ENCODE measurements at places on chromosomes 6 and 20.

DNA sequence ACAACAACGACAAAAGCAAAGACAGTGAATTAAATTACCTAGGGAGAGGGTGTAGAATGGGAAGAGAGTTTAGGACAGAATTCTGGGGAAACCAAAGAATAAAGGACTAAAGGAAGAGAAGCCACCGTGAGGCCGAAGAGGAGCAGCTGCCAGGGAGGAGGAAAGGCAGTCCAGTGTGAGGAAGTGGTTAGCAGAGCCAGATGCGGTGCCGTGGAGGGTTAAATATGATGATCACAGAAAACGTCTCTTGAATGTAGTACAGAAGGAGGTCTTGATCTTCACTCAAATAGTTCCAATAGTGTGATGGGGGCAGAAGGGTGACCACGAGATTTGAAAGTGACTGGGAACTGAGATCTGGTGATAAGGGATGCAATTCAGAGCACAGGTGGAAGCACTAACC lies 67.7 kb downstream of the TMEM244 start:
- DNase-seq: no peak

- DNase-seq: no peak
Measured at GRCh38 chr6:139580592-139581484, 206.4 kb upstream of the CITED2 start.

DNA sequence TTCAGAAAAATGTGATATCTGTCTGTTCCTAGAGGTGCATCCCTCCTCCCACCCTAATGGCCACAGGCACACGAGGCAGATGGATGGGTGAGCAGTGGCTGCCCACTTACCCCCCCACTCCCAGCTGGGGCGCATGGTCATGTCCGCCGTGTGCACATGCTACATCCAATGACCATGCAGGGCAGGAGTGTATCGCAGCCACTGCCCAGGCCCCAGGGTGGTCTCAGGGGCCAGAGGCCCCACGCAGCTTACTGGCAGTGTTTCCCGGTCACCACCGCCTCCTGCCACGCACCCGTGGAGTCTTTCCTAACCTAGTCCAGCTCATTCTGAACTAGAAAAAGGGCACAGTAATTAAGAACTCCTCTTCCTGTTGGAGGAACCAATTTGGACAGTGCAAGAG lies 11.7 kb upstream of the HTR1B start:
- DNase-seq: no peak

DNA sequence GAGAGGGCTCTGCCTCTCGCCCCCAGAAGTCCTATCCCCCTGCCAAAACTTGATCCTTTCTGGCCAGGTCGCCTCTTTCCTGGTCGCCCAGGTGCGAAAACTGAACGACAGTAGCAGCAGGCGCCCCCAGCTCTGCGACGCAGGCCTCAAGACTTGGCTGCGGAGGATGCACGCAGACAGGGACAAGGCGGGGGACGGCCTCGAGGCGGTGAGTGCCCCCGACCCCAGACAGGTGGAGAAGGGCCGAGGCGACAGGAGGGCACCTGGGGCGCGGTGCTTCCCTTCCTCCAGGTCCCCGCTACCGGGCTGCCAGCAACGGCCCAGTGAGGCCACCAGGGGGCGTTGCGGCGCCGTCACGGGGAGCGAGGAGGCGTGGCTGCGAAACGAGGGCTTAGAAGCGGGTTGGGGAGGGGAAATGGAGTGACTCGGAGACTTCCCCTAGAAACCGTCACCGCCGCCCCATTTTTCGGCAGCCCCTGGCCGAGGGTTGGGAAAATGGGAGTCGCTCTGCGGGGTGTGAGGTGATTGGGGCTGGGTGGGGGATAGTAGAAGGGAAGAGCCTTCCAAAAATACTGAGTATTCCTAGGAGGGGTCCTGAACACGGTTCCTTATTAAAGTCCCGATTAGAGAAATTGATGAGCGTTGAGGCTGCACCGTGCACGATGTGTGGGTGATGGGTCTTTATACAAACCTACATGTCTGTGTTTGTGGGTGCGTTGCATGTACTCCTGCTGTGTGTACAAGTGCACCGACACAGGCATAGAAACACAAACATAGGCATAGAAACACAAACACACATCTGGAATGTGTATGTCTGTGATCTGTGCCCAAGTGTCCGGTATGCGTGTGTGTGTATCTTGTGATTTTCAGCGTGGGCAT lies 44.6 kb downstream of the ARHGAP40 start:
- no peak for DNase-seq

DNA sequence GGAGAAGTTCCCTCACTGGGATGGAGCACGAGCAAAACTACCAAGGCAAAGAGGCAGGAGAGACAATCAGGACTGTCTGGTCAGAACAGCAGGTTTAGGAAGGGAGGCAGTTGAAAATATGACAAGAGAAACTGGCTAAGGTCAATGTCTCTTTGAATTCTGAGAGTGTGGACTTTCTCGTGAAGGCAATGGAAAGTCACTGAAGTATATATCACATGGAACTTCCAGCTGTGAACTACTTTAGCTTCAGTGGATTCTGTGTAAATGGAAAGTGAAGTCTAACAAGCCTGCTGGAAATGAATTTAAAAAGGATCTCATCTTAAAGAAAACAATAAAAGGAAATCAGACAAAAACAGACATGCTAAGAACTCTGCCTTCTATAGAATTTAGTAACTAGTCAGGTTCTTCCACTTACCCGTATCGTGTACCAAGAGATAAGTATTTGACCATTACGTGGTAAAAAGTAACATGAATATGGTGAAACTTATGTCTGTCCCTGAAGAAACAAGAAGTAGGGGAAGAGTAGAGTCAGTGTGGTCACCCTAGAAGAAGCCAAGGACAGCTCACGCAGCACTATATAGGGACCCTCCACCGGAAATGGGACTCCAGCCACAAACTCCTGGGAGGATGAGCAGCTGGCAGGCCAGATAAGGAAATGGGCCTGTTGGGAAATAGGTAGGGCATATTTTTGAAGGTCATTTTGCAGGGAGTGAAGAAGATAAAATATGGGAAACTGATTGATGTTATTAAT lies 123.4 kb downstream of the MAP7 start:
- DNase-seq: no peak

DNA sequence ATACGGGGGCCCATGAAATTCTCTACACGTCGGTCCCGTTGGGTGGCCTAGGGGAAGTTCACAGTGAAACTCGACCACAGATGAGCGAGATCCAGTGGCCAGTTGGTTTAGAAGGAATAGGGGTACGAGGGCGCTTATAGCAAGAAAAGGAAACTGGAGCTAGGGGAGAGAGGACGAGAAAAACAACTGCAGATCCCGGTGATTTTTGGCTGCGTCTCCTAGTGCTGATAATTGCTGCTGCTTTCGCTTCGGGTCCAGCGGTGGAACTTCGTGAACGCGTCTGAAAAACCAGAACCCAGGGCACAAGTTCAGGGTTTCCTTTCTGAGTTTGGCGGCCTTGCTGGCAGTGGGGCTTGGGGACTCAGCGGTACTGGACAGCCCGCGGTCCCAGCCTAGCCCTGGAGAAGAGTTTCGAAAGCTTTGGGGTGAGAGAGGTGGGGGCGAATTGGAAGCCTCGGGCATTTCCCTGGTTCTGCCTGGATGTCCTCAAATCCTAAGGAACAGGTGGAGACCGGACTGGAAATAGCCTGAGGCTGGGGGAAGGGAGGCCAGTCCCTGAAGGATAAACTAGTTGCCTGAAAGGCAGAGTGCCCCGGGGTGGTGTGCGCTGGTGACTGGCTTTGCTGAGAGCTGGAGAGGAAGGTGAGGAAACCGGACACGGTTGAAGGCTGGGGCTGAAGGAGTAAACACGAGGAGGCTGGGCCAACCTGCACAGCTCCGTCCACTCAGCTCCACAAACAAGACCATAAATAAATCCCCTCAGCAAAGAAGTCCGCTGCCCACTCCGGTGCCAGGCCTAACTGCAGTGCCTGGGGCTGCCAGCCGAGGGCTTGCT lies 793 bp downstream of the GMPR start:
- no peak for DNase-seq

DNA sequence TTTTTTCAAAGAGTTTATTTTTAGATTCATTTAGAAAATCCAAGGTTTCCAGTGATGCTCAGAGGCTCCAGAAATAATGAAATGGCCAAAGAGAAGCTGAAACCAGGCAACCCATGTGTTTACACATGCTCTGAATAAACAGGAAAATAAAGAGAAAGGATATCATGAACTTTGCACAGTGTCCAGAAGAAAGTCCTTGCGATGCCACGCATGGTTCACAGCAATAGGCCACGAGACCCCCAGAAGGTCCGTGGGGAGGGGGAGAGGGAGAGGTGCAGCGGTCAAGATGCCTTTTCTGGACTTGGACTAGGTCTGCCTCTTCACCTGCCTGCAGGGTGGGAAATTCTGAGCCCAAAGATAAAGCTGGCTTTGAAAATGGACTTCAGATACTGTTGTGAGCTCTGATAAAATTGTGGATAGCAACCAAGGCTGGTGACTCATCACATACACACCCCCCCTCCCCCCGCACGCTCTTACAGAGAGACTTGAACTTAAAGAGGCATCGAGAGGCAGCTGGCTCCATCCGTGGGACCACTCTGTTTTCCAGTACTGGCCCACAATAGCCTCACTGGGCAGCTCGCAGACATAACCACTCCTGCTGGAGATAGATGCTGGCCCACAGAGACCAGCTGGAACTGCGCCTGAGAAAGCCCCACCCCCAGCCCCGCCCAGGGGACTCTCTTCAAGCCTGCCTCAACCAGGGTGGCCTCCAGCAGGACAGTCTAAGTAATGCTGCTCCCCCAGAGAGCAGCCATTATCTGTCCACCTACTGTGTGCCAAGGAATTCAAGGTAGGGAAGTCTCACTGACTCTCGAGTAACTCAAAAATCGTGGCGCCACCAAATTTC lies 21.2 kb upstream of the NFATC2 start:
- peak; percentile 51 for DNase-seq

- DNase-seq: no peak
Measured at GRCh38 chr6:17156966-17157365, 55.1 kb downstream of the STMND1 start.
